T-helper 2 cell treated with Interferon-gamma antibody and Interleukin-4, amounts not matched to agents 100 ng/mL and 5 ng/mL, for 36 hours (primary cell): ENCODE measurements at places on chromosomes 3 and 15. TPM values are rescaled to one million over a fixed set of nuclear protein-coding genes. Genes with fewer than 3 reads are reported as not detected.

The CCRL2 gene
- total RNA-seq, result 3.5 and 4.1 TPM in 2 replicates

The MINAR1 gene
- 0.89 and 0.95 TPM in 2 replicates for total RNA-seq

The ANKRD63 gene
- total RNA-seq, result 0.23 TPM in 1 of 2 replicates, not detected in the other

The PCLAF gene
- 101 and 115 TPM in 2 replicates for total RNA-seq

The PLA2G4E gene
- not detected in 2 replicates for total RNA-seq

The IQCF5 gene
- not detected in 2 replicates for total RNA-seq

The PLCL2 gene
- 40.4 and 41.1 TPM in 2 replicates for total RNA-seq

The CCDC32 gene
- total RNA-seq, result 23.8 and 25.0 TPM in 2 replicates

The RASGRF1 gene
- total RNA-seq, result not detected in 2 replicates

The TCF12 gene
- total RNA-seq, result 68.8 and 72.4 TPM in 2 replicates

The EHHADH gene
- 3.3 and 3.8 TPM in 2 replicates for total RNA-seq

The MLH1 gene
- 54.6 and 56.4 TPM in 2 replicates for total RNA-seq

The CYP19A1 gene
- total RNA-seq, result 0.75 and 1.1 TPM in 2 replicates

The RABL3 gene
- 26.4 and 28.8 TPM in 2 replicates for total RNA-seq

The CA12 gene
- total RNA-seq, result not detected in 2 replicates

The RTP4 gene
- 12.9 and 13.0 TPM in 2 replicates for total RNA-seq

The PLCH1 gene
- total RNA-seq, result 0.59 and 0.80 TPM in 2 replicates

The C3orf22 gene
- not detected in 2 replicates for total RNA-seq

The SLC24A5 gene
- total RNA-seq, result not detected in 2 replicates

The GPR176 gene
- total RNA-seq, result 0.05 TPM in 1 of 2 replicates, not detected in the other

The ABI3BP gene
- not detected in 2 replicates for total RNA-seq

The MED12L gene
- total RNA-seq, result 1.6 and 1.8 TPM in 2 replicates
